Psoas muscle (tissue), 8 donors: ENCODE measurements at places on chromosomes 13 and 19. TPM values are rescaled to one million over a fixed set of nuclear protein-coding genes. Genes with fewer than 3 reads are reported as not detected.

DNA sequence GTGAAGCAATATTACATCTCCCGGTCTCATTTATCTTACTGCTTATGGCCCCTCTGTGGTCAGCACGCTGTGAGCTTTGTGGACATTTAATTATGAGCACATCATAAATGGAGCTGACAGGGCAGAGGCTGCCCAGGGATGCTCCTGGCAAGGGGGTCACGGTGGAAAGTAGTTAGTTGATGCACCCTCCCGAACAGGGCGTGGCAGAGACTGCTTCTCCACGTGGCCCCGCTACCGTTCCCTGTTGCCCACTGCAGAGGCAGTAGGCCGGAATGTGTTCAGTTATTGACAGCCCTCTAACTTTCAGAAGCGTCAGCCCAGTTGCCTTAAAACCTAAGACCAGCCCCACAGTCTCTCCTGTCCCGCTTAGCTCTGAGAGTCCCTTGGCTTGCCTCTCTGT lies 180.3 kb upstream of the ZNF507 start:
- DNase-seq = no peak

GRCh38 chr19:15142313-15142712 lies 35.1 kb downstream of the SYDE1 start:
- DNase-seq = no peak

- DNase-seq = no peak
Observed at GRCh38 chr19:2010135-2010668, 5.3 kb downstream of the BTBD2 start.

- DNase-seq = no peak
Observed at GRCh38 chr13:86425170-86425815, 626.1 kb upstream of the SLITRK6 start.

The ZNF302 gene
- polyA plus RNA-seq = 86.3 TPM

The ONECUT3 gene
- polyA plus RNA-seq = not detected
